ENCODE measurements at places on chromosomes 4 and X.

DNA sequence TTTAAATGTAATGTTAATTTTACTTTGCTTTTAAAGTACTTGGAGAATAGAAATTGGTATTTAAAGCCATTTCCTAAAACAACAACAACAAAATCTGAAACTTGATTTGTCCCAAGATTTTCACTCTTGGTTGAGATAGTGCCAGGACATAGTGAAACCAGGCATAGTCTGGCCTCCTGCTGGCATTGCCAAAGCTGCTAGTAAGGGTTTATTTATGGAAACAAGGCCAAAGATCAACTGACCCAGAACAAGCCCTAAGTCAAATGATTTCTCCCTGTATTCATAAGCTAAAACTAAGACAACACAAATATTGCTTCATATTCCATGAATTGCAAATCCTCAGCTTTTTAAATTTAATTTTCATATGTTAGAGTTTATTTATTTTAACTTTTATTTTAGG lies 227.5 kb upstream of the FGF13 start:
- DNase-seq: no peak

DNA sequence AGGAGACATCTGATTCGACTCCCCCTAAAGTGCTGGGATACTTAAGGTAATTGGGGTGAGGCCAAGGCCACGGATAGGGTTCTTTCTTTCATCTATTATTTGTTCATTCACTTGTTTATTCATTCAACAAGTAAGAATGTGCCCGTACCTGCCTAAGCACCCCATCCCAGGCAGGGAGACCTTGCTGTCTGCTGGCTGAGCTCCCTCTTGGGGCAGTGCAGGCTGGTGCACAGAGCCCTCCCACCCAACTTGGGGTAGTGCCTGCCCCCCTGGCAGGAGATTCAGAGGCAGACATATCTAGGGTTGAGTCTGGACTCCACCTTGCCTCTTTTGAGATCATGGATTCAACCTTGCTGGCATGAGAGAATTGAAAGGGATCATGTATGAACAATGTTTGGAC lies 95.7 kb downstream of the DRD5 start:
- no peak for DNase-seq

- DNase-seq: no peak
Observed at GRCh38 chr4:89064848-89065247, 7.9 kb upstream of the FAM13A start.

- DNase-seq: no peak
Observed at GRCh38 chr4:102684610-102685052, 76.1 kb downstream of the MANBA start.

- no peak for DNase-seq
Observed at GRCh38 chr4:150080337-150080736, 2.1 kb downstream of the DCLK2 start.

- no peak for DNase-seq
Observed at GRCh38 chrX:2404776-2405175, 96.0 kb downstream of the DHRSX start.

GRCh38 chr4:21778702-21779101 lies 169.9 kb downstream of the KCNIP4 start:
- no peak for DNase-seq

DNA sequence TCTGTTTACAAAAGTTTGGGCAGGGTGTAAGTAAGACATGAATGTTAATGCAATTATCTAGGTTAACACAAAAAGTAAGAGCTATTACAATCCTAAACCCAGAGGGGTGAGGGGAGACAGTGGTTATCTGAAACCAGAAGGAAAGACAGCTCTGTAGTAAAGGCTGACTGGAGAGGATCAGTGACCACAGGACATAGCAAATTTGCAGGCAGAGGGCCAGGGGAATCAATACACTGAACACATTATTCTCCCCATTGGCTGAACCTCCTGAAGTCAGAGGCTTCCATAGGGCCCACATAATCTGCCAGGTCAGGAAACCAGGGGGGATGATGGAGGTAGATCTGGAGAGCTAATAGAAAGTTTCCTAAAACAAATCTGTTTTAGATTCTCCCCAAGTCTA lies 689.4 kb upstream of the ATOH1 start:
- DNase-seq: no peak

- no peak for DNase-seq
Observed at GRCh38 chr4:158170691-158171561, 1.9 kb downstream of the GASK1B start.

- DNase-seq: no peak
Observed at GRCh38 chr4:147138171-147138570, 192.5 kb upstream of the TTC29 start.

DNA sequence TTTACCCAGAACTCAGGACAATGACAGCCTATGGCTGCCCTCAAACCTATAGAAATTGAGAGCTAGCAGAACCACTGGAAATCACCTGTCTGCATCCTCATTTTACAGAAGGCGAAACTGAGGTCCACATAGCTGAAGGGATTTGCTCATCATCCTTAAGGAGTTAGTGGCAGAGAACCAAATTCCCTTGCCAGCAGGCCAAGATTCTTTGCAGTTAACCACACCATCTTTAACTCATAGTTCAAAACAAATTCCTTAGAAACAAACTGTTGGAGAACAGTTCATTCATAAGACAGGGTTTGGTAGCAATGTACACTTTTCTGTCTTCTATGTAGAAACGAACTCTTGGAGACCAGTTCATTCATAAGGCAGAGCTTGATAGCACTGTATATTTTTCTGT lies 37.9 kb upstream of the RAP2C start:
- no peak for DNase-seq

GRCh38 chrX:71103110-71103983 lies 3.2 kb downstream of the CXorf65 start:
- no peak for DNase-seq

- no peak for DNase-seq
Observed at GRCh38 chr4:118410138-118410537, 57.3 kb upstream of the PRSS12 start.

DNA sequence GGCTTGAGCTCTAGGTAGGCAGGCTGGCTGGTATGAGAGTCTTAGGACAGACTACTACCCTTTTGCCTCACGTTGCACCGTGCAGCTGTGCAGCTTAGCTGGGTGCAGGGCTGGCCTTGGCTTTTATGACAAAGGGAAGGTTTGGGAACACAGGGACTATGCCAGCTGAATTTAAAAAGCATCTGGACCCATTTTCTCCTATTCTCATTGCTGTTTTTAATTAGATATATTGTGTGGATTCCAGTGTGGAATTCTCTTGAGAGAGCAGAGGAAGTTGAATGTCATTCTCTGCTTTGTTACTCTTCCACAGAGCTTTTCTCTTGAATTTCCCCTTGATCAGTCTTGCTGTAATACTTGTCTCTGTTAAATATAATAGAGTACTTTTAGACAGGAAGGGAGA lies 192.7 kb downstream of the ZNF330 start:
- no peak for DNase-seq

- no peak for DNase-seq
Observed at GRCh38 chr4:142021181-142021580, 384.8 kb downstream of the IL15 start.

GRCh38 chr4:140090215-140090731 lies 63.7 kb downstream of the MAML3 start:
- no peak for DNase-seq

DNA sequence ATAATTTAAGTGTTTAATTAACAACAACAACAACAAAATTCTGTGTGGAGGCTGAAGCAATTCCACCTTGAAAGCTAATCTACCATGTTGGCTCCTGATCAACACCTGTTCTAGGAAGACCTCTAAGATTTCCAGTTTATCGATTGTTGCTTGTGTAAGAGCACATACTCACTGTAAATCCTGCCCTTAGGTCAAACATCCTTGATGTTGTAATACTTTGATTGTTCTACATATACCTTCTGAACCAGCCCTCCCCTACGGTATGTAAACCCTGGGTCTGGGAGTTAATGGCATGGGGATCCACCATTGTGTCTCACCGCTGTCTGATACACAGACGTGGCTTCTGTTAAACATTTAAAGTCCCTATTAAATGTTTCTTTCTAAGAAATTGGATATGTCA lies 73.2 kb downstream of the RASL11B start:
- DNase-seq: no peak

- no peak for DNase-seq
Observed at GRCh38 chrX:131405497-131405896, 116.4 kb upstream of the IGSF1 start.

DNA sequence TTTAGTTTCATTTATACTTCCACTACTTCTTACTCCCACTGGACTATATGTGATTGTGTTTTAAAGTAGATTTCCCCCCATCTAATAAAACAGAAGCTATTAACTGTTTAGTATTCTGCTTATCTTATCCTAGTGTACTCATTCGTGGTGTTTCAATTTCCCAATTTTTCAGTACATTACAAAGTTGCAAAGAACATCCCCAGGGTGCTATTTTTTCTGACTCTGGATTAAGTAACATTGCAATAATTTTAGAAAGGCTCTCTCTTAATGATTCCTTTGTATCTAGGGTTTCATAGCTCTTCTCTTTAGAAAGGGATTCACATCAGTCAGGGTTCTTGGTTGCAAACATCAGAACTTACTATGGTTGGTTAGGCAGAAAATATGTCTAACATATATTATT lies 317.9 kb upstream of the DIPK2B start:
- no peak for DNase-seq

- no peak for DNase-seq
Observed at GRCh38 chrX:69565247-69565815, 50.6 kb upstream of the EDA start.

DNA sequence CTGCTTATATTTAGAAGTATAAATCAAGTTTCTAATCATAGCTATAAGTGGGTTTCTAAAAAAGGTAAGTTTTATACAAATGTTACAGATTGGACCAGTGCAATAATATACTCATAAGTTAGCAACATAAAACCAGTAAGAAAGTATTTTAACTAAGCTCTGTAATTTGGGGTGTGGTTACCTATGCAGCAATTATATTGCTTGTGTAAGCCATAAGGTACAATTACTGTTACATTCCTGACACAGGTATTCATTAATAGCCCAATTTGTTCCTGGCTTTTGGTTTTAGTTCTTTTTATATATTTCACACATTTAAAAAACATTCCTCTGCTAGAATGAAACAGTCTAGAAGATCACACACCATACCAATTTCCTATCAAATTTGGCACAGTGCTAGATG lies 115.1 kb downstream of the FRYL start:
- no peak for DNase-seq

DNA sequence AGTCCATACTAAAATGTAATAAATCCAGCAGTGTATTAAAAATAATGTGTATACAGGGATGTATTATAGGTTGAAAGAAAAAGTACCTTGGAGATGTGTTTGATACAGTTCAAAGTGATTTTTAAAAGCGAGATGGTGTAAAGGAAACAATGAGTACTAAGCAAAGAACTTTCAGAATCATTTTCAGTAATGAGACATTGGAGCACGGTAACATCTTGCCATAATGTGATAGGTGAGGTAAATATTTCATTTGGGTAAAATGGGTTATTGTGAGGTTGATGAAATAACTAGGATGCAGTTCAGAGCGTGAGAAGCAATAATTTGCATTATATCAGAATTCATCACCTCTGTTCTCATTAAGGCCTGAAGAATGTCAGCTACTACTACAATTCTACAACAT lies 25.9 kb downstream of the EIF2S3 start:
- DNase-seq: no peak

- no peak for DNase-seq
Observed at GRCh38 chr4:182969651-182970279, 52.6 kb upstream of the DCTD start.

GRCh38 chr4:42412251-42412650 lies 15.0 kb downstream of the SHISA3 start:
- no peak for DNase-seq

- no peak for DNase-seq
Observed at GRCh38 chrX:104659005-104659744, 93.2 kb downstream of the IL1RAPL2 start.

GRCh38 chr4:67723949-67724348 lies 23.0 kb upstream of the UBA6 start:
- no peak for DNase-seq

GRCh38 chr4:2043396-2044118 lies 15.6 kb upstream of the NAT8L start:
- DNase-seq: no peak

GRCh38 chrX:149073479-149073878 lies 431.6 kb downstream of the IDS start:
- no peak for DNase-seq

DNA sequence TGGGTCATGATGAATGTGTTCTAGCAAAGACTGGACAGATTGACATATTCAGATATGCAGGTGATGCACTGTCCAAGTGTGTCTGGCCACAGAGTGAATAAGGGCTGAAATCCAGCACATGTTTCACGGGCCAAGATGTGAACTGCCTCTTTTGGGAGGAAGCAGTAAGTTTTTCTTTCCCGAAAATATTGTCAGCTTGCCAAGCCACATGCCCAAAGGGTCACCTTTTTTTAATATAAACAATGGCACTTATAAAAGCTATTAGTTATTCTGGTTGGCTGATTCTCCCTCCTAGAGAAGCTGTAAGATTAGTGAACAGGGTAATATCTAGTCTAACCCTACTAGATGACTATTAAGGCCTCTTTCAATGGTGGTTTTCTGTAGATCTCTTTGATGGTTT lies 1.5 kb upstream of the EDNRA start:
- DNase-seq: no peak

DNA sequence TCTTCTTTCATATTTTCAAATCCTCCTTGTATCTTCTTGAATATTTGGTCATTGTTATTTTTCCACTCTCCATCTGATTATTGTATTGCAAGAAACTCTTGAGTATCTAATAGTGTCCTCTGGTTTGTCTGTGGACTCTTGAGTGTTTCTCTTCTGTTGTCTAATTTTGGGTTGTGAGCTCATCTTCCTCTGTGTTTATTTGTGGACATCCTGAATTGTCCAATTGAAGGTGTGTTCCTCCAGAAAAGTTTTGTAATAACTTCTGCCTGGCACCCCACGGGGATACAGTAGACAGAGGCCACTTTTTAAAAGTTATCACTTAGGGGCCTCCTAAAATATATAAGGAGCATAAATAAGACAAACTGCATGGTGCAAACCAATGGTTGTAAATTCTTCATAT lies 3.1 kb upstream of the CC2D2A start:
- DNase-seq: no peak

- DNase-seq: no peak
Observed at GRCh38 chrX:139932073-139932900, 566 bp downstream of the ATP11C start.

DNA sequence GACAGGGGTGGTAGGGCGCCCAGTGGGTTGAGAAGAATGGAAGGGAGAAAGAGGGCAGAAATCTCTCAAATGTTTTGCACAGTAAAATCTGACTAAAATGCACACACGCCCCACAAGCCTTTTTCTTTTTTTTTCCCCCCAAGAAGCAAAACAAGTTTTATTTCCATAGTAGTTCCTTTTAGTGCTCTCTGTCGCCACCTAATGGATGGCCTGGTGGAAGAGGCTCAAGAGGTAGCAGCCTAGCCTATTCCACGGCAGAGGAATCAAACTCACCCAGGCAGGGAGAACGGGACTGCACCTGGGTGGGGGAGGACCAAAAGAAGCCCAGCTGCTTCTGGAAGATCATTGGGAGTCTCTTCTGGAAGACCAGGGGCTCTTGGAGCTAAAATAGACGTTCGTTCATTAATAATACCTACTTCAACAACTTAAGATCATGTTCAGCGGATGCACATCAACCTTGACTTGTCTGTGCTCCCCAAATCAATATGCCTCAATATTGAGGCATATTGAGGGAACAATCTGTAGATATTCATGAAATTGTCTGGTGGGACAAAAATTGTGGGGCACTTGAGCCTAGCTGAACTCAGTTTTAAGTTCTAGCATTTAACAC lies 31.6 kb upstream of the IRAK1 start:
- DNase-seq: no peak

All from NCI-H1092 (cell line).